NCI-H345 (cell line): ENCODE measurements at places on chromosomes 6 and 20.

GRCh38 chr6:90048206-90048967 is 154.1 kb downstream of the GJA10 start:
- DNase-seq = no peak

- no peak for DNase-seq
These were observed 423 bp downstream of the PACRG start for GRCh38 chr6:162728197-162728596.

- DNase-seq = peak; percentile 20
These were observed 60.1 kb upstream of the LRRC1 start for GRCh38 chr6:53734473-53735299.

DNA sequence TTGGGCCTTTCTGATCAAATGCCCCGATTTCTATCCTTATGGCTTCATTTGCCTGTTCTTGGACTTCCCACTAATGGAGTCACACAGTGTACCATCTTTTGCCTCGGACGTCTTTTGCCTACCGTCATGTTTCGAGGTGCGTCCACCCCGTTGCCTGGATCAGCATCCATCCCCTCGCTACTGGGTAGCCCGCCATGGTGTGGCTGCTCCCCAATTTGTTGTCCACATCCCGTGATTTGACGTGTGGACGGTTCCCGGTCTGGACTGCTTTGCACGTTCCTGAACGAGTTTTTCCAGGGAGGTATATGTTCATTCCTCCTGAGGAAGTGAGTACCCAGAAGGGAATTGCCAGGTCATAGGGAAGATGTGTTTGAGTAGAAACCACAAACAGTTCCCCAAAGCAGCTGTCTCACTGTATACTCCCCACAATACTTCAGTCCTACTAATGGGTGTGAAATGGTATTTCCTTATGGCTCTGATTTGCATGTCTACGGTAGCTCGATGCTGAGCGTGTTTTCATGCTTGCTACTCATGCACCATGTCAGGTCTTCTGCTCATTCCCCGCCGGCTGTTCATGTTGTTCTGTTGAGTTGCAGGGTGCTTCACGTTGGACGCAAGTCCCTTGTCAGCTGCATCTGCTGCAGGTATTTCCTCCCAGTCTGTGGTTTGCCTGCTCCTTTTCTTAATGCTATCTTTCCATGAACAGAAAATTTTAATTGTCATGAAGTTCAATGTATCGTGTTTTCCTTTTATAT is 86.8 kb upstream of the AFDN start:
- DNase-seq = no peak

GRCh38 chr6:26183237-26183580 is 96.0 kb downstream of the HFE start:
- no peak for DNase-seq
